Mesothelial cell of epicardium (in vitro differentiated cells): ENCODE measurements at places on chromosomes 3 and 15.

GRCh38 chr3:122917412-122917811 is 110.2 kb downstream of the SEMA5B start:
- DNase-seq, result no peak

DNA sequence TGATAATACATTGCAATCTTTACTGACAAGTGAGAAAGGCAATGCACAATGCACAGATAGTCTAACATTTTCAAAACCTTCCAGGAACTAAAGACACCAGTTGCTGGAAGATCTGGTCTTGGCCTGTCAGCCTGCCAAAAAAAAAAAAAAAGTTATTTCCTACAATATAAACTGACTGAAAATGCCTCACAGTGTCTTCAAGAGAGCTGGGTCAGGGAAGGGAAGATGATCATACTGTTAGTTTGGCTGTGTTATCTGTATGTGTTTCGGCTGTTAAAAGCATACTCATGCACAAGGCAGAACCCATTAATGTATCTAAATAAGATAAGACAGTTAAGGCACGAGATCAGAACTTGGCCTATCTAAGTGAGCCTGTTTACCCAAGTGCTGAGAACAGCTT is 673.4 kb downstream of the MECOM start:
- no peak for DNase-seq

DNA sequence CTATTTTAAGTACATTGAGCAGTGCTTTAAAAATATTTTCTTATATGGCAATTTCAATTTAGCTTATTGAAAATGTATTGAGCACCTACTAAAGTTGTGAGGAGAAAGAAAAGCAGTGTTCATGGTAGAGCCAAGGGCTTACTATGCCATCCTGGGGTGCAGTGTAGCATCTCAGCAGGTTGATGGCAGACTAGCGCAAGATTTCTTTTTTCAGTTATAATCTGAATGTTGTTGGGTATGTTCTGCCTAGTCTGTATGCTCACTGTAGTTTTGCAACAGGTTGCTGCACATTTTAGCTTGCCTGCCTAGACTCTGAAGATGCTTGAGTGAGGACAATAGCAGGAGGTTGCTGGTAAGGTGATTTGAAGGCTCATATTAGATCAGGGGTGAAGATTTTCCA is 103.1 kb upstream of the UNC13C start:
- DNase-seq, result no peak

DNA sequence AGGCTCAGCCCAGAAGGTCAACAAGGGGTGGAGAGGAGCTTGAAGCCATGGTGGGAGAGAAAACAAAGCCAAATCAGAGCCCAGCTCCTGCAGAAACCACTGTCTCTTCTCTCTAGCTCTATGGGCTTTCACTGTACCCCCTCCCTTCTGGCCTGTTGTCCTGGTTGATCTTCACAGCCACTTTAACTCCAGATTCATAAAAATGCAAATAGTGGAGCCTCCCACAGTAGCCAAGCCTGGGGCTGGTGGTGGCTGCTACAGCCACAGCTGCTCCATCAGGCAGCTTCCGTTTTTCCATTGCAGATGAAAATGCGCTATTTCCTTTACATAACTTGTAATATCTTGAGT is 20.7 kb upstream of the CAV3 start:
- DNase-seq, result no peak

GRCh38 chr3:99637016-99637367 is 1.4 kb upstream of the COL8A1 start:
- DNase-seq, result no peak

GRCh38 chr3:23055733-23056376 is 147.3 kb upstream of the UBE2E2 start:
- DNase-seq, result no peak

DNA sequence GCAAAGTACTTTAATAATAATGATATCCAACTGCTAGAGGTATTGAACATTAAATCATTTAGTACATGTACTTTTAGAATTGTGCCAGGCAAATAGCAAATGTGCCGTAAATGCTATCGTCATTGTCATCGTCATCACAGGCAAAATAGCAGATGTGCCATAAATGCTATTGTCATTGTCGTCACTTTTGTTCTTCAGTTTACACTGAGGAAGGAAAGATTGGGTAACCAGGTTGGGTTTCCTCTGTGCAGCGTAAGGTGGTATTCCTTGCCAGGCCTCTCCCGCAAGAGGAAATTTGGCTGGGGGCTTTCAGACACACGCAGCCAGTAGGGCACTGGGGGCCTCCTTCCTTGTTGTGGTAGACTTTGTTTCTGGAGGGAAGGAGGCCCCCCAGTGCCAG is 26.4 kb downstream of the ABHD17C start:
- DNase-seq, result no peak

- peak; percentile 47 for DNase-seq
These were observed at the start of gene FBN1 for GRCh38 chr15:48645558-48646330. Gene FBN1, minus strand, starts transcription at chr15:48645709. Its CDS starts 940 bp downstream, at chr15:48644769.

DNA sequence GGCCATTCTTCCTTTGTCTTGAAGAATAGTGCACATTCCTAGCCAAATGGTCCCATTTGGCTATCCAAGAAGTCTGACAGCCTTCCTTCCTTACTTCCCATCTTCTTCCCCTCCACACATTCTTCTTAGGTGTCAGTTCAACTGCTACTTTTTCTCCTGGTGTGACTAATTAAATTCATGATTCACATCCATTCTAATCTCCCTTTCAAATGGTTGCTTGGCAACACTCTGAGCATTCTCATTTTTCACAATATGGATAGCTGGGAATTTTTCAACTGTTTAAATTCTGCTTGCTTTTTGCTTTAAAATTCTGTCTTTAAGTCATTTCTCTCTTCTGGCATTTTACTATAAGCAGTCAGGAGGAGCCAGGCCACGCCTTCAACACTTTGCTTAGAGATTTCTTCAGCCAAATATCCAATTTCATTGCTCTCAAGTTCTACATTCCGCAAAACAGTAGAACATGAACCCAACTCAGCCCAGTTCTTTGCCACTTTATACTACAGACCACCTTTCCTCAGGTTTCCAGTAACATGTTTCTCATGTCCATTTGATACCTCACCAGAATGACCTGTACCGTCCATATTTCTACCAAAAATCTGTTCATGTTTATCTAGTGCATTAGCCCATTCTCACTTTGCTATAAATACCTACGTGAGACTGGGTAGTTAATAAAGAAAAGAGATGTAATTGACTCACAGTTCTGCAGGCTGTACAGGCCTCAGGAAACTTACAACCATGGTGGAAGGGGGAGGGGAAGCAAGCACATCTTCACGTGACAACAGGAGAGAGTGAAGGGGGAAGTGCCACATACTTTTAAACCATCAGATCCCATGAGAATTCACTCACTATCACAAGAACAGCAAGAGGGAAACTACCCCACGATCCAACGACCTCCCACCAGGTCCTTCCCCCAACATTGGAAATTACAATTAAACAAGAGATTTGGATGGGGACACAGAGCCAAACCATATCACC is 31.9 kb upstream of the MCF2L2 start:
- no peak for DNase-seq

DNA sequence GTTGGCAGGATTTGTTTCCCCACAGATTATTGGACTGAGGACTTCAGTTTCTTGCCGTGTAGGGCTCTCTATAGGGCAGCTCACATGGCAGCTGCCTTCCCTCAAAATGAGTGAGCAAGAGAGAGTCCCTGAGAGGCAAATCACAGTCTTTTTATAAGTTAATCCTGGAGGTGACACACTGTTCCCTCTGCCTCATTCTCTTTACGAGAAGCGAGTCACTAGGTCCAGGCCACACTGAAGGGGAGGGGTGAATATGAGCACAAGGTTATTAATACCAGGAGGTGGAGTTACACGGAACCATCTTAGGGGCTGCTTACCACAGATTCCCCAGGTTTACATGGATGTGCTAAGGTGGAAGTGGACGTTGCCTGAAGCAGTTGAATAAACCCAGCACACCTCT is 77.0 kb downstream of the LPP start:
- no peak for DNase-seq

GRCh38 chr3:54641226-54642014 is 286.4 kb downstream of the LRTM1 start:
- DNase-seq, result no peak

- no peak for DNase-seq
These were observed 93.5 kb downstream of the FLNB start for GRCh38 chr3:58101499-58102389.

DNA sequence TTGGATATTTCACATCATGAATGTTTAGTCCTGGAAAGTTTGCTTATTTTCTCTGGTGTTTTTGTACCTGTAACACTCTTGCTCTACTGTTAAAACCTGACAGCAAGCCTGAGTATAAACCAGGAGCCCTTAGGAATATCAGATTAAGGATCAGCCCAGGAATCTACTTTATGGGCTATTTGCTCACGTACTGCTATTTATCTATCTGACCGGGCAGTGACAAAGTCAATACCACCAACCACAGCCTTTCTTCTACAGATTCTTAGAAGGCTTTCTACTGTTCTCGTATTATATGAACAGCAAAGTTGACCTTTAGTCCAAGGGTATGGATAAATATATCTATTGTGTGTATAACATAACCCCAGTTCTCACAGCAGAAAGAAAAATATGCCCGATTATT is 521.2 kb downstream of the RBMS3 start:
- no peak for DNase-seq

- DNase-seq, result no peak
These were observed 285.0 kb downstream of the CLSTN2 start for GRCh38 chr3:140219923-140220452.

GRCh38 chr15:56156877-56157276 is 86.8 kb downstream of the RFX7 start:
- no peak for DNase-seq

- peak; percentile 74 for DNase-seq
These were observed 13.9 kb upstream of the PRICKLE2 start for GRCh38 chr3:64238971-64239667.

- no peak for DNase-seq
These were observed 139.1 kb downstream of the NSMCE3 start for GRCh38 chr15:29130476-29130875.

- no peak for DNase-seq
These were observed 1006.7 kb downstream of the ROBO1 start for GRCh38 chr3:78761126-78761525.

- DNase-seq, result no peak
These were observed 177.0 kb upstream of the NECTIN3 start for GRCh38 chr3:110894574-110894973.

- DNase-seq, result no peak
These were observed 3.0 kb upstream of the ZMAT3 start for GRCh38 chr3:179074656-179075055.

- no peak for DNase-seq
These were observed 96.4 kb downstream of the TPRA1 start for GRCh38 chr3:127493924-127494646.

DNA sequence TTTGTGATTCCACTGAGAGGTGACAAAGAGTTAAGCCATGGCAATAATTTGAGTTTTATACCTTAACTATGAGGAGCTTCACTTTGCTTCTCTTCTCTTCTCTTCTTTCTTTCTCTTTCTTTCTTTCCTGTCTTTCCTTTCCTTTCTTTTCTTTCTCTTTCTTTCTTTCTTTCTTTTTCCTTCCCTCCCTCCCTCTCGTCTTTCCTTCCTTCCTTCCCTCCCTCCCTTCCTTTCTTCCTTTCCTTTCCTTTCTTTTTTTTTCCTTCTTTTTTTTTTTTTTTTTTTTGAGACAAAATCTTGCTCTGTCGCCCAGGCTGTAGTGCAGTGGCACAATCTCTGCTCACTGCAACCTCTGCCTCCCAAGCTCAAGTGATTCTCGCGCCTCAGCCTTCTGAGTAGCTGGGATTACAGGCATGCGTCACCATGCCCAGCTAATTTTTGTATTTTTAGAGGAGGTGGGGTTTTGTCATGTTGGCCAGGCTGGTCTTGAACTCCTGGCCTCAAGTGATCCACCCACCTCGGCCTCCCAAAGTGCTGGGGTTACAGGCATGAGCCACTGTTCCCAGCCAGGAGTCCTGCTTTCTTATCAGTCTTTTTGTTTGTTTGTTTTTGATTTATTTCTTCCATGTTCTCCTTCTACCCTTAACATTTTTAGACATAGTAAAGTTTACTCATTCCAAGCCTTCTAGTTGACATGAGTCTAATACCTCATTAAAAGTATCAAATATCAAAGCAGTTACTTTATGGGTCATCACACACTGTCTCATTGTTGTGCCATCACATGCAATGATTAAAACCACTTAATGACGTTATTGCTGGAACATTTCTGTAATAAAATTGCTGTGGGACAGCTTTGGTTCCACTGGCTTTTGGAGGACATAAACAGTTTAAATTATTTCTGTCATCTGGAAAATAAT is 29.9 kb downstream of the SLC49A4 start:
- DNase-seq, result no peak

- no peak for DNase-seq
These were observed 25.7 kb downstream of the ZDHHC3 start for GRCh38 chr3:44950275-44950734.

DNA sequence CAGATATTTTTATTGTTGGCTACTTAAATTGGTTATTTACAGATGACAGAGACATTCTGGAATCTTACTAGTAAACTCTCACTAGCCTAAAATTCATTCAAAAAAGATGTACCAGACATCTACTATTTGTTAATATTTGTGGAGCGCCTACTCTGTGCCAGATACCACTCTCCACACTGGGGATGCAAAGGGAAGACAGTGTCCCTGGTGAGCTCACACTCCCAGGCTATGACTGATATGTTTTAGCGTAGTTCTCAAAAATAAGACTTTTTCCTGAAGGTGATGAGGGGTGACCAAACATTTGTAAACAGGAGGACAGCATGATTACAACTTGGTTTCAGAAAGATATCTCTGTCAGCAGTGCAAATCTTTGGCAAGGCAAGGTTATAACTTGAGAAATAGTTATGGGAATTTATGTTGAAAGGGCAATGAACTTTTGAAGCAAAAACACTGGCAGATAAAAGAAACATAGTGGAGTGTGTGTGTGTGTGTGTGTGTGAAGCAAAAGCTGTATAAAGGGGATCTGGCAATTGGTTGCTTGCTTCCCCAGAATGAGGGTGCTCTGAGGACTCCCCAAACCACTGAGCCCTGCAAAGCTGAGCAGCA is 51.2 kb downstream of the HACD2 start:
- DNase-seq, result no peak

DNA sequence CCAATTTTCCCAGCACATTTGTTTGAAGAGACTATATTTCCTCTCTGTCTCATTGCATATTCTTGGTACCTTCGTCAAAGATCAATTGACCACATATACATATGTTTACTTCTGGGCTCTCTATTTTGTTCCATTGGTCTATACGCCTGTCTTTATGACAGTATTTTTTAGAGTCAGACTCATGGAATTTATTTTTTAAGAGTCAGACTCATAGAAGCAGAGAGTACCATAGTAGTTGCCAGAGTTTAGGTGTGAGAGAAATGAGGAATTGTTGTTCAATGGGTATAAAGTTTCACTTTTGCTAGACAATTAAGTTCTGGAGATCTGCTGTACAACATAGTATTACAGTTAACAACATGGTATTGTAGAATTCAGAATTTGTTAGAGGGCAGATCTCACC is 27.1 kb downstream of the PLA2G4F start:
- DNase-seq, result no peak

- no peak for DNase-seq
These were observed 139.4 kb downstream of the OPA1 start for GRCh38 chr3:193732391-193732790.
